ENCODE measurements at places on chromosomes 11 and 22. TPM values are rescaled to one million over a fixed set of nuclear protein-coding genes. Genes with fewer than 3 reads are reported as not detected.

LSP1 gene
- total RNA-seq = not detected

TRIM29 gene
- not detected for total RNA-seq

GGTLC3 gene
- not detected for total RNA-seq

SCGB1A1 gene
- total RNA-seq = not detected

CRYBA4 gene
- not detected for total RNA-seq

RANGAP1 gene
- 44.2 TPM for total RNA-seq
